ENCODE measurements at places on chromosomes 4 and X.

DNA sequence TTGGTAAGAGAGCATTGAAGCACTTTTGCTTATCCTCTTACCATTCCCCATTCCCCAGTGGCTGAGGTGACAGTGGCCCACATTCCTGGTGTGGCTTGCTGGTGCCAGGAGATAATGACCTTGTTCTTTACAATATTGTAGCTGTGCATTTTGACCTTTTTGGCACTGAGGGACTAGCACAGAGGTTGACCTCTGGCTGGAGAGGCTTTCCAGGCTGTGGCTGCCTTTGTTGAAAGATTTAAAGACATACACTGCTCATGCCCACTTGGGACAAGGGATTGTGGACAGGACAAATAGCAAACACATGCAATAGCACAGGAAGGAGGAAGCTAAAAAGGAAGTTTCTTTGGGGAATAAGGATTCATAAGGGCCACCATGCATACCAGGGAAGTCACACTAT lies 65.4 kb downstream of the ARHGEF9 start:
- DNase-seq = no peak

DNA sequence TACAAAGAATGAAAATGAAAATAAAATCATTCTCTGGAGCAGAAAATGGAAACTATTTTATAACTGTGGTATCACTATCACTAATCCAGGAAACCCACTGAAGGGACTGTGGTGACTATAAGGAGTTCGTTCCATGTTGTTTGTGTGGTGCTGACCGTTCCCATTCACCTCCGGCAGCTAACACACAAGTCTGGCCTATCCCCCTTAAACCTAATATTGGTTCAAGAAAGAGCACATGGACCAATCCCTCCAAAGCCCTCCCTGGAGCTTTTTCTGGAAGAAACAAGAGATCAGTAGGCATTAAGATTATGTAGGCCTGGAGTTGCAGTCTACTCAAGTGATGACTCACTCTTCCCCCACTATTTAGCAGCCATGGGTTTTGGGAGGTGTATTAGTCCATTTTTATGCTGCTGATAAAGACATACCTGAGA lies 25.9 kb upstream of the FAM241A start:
- no peak for DNase-seq

DNA sequence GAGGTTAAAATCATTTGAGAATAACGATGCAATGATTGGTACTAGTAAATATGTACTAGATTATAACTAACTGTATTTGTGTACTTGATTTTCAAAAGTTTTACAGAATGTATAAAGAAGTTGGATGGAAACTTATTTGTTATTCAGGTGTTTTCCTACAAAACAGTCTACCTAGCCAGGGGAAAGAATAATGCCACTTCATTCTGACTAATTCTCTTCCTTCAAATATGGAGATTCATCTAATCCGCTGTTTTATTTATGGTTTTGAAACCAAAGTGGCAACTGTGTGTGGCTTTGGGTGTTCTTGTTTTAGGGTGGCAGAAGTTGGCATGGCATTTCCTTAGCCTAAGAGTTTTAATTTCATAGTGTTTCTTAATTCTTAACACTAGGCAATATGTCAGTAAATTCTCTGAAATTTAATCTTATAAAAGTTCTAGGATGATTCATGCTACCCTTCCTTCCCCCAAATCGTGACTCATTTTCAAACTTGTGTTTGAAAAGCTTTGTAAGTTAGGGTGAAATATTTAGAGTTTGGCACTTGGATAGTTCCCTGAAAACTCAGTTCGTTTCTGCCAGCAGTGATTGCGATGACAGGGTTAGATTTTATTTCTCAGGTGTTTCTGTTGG lies 62.6 kb downstream of the DCLK2 start:
- no peak for DNase-seq

- no peak for DNase-seq
Observed at GRCh38 chr4:105596684-105597083, 44.3 kb downstream of the ARHGEF38 start.

DNA sequence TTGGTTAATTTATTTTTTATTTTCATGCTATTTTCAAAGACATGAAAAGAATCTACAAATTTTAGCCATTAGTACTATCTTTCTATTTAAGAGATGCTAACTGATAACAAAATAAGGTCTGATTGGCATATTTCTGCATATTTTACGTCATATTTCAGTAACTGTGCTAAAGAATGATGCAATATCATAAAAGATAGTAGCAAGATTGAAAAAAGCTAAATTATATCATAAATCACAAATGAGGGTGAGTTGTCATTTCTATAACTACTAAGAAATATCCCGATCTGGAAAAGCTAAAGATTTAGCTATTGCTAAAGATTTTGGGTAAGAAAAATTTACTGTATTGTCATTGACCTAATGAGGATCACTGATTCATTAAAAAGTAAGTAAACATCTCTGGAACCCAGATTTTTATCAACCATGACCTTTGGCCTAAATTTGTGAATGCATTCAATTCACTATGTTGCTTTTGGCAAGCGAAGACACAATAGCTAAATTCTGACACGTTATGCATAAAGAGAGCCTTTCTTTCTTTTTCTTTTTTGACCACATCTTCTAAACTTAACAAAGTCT lies 103.6 kb downstream of the HPGD start:
- no peak for DNase-seq

GRCh38 chrX:143788265-143788664 lies 67.7 kb upstream of the SPANXN2 start:
- DNase-seq = no peak

DNA sequence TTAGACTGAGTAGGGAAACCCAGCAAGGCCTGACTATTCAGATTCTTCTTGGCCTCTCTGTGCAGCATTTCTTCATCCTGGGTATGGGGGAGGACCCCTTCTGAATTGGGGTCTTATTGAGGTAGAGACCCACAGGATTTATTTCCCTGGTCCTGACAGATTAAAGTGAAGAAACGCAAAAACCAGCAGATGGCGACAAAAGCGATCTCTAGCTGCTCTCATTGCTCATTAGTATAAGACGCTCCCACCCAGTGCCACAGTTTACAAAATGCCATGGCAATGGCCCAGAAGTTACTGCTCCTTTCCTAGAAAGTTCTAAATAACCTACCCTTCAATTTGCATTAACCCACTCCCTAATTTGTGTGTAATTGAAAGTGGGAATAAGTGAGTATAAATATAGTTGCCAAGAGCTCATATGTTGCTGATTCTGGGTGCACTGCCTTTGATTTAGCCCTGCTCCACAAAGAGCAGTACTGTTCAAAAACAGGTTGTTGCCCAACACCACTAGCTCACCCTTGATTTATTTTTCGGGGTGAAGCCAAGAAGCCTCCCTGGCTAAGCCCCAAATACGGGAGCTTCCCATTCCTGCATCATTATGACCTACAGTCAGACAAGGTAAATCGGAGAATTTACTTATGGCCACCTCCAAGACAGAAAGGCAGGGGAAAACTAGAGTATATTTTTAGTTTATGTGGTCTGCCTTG lies 3.7 kb upstream of the BEX4 start:
- DNase-seq = peak; percentile 64

DNA sequence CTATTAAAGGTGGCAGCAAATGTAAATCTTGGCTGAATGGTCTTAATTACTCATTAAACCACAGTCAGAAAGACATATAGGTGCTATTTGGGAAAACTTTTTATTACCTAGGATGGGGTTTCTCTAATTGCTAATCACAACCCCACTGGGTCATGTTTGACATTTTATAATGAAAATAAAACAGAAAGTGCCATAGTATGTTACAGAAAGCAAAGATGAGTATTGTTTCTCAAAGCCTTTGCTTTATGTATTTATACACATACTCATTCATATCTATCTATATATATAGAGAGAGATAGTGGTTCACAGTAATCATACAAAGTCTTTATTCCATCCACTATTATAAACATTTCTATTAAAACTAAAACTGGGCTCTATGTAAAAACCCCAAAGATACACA lies 18.2 kb downstream of the TMEM184C start:
- no peak for DNase-seq

GRCh38 chrX:66163849-66164411 lies at the start of gene HEPH:
Gene HEPH (plus strand): TSS chrX:66164247. CDS start chrX:66170571, 6,324 bp downstream.
- DNase-seq = no peak

DNA sequence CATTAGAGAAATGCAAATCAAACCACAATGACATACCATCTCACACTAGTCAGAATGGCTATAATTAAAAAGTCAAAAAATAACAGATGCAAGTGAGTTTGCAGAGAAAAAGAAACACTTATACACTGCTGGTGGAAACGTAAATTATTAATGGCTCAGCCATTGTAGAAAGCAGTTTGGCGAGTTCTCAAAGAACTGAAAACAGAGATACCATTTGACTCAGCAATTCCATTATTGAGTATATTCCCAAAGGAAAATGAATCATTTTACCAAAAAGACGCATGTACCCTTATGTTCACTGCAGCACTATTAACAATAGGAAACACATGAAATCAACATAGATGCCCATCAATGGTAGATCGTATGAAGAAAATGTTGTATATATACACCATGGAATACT lies 75.0 kb downstream of the NAA11 start:
- DNase-seq = no peak

DNA sequence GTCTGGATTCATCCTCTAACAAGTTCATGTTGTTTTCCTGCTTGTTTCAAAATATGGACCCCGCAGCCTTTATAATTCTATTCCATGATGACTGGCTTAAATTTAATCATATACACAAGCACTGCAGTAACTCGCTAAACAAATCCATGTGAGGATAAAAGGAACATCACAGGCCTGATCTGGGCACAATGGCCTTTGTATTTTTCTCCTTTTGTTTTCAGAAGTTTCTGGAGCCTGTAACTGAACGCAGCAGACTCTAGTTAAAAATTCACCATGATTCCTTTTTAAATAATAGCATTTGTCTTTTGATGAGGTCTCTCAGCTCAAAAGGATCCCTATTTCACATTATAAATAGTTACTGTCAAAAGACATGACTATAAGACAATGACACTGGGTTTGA lies 30.2 kb upstream of the TMEM184C start:
- no peak for DNase-seq

DNA sequence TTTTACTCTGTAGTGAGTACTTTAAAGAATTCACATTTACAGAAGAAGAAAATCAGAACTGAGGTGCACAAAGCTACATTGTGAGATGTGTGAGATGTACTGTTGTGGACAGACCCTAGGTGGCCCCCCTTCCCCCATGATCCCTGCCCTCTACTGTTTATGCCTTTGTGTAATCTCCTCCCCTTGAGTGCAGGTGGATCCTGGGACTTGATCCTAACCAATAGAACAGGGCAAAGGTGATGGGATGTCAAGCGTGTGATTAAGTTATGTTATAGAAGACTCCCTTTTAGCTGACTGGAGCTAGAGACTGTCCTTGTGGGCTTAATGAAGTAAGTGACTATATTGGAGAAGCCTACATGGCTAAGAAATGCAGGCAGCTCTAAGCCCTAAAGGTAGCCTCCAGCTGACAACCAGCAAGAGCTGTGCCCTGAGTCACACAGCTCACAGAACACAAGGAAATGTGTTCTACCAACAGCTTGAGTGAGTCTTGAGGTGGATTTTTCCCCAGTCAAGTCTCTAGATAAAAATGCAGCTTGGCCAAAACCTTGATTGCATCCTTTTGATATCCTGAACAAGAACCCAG lies 225.2 kb upstream of the LEF1 start:
- DNase-seq = no peak

GRCh38 chr4:148780426-148781005 lies 338.3 kb upstream of the NR3C2 start:
- no peak for DNase-seq

DNA sequence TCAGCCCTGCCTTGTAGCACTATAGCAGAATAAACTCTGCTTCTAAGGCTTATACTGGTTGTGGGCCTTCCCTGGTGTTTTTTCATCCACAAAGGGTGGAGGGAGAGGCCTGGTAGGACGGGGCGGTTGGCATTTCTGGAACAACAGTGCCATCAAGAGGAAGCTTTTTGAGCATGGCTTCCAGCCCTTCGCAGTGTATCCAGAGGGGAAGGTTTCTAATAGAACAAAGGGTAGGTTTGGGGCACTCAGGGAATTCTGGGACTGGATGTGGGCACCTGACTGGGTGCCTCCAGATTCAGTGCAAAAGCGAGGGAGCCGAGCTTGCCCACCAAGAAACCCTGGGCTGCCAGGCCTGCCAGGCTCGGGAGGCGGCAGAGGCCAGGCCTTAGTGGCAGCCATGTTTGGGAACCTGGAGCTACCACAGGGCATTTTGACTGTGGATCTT lies 229.6 kb upstream of the AGTR2 start:
- peak; percentile 67 for DNase-seq

- DNase-seq = no peak
Observed at GRCh38 chr4:27716693-27717430, 856.2 kb downstream of the STIM2 start.

DNA sequence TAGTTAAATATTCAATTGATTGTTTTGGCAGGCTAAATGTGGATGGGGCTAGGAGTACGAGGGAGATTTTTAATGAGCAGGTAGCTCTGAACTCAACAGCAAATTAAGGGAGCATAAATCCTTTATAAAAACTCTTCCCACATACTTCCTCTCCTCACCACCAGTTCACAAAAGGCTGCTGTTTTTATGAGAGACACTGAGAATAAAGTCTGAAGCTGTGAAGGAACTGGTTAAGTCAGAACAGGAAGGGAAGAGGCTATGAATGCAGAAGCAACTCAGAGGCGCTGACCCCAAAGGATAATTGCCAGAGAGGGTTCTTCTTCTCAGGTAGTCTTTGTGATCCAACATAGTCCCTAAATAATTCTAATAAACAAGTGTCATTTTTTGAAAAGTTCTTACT lies 406.1 kb downstream of the GPM6A start:
- DNase-seq = no peak

GRCh38 chrX:46683048-46683447 lies 75.9 kb downstream of the SLC9A7 start:
- no peak for DNase-seq

DNA sequence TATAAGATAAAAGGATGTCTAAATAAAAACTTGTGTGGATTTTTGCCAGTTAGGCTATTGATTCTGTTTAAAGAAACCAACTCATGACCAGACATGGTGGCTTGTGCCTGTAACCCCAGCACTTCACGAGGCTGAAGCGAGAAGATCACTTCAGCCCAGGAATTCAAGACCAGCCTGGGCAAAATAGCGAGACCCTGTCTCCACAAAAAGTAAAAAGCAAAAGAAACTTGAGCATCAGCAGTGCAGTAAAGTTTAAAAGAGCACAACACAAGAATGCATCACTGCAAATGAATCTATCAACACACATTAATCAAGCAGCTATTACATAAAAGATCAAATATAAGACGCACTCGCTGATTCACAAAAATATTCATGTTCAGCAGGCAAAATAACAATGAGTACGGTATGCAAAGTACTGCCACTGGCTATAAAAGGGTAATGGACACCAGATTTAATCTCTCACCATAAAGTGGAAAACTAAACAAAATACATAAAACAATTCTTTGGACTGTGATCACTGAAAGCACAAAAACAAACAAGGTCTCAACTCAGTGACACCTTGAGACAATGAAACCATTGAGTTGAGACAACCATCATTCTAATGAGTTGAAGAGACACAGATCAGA lies 41.3 kb downstream of the LRBA start:
- no peak for DNase-seq

DNA sequence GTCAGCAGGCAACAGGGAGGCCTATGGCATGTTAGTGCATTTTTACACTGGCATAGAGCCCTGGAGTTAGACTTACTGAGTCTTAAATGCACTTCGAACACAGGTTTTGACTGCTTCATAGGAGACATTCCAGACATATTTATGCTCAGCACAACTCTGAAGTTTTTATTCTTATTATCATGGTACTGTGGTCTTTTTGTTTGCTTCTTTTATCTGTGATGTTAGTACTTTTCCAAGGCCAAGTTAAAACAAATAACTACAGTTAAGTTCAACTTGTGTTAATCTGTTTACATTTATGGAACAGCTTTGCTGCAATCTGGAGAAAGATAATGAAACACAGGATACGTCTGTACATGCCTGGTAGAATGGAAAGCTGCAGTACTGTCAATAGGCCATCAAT lies 76.5 kb downstream of the COL4A5 start:
- DNase-seq = no peak

All from adrenal gland (tissue), 19 donors.